ENCODE measurements at places on chromosomes 4 and X.

DNA sequence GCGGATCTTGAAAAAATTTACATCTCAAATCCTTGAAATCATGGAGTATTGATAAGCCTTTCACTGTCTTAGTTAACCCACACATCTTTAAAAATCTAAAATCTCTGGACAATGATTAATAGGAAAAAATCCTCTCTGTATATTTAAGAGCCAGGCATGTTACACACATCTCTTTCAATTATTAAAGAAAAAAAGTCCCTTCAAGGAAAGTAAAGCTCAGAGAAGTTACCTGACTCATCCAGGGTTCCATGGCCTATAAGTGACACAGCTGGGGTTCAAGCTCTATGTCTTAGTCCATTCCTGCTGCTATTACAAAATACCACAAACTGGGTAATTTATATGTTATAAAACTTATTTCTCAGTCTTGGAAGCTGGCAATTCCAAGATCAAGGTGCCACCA lies 14.2 kb upstream of the FGF16 start:
- no peak for DNase-seq

GRCh38 chrX:17017134-17017533 lies 70.7 kb downstream of the REPS2 start:
- DNase-seq: no peak

GRCh38 chrX:154477891-154478477 lies 1.1 kb downstream of the LAGE3 start:
- DNase-seq: no peak

DNA sequence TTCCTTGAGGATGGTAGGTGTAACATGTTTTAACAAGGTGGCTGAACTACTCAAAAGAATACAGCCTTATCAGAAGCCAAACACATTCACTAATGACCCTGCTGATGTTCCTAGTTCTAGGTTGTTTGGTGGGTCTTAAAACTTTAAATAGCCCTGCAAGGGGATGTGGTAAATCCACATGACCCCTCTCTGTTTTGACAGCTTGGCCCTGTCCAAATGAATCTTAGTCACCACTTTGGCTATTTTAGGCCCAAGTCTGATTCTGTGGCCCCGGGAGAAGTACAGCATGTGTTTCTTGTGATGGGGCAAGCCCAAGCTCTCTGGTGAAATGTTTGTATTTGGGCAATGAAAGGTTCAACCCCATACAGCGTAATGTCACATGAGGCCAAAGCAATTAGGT lies 54.5 kb upstream of the GPR34 start:
- DNase-seq: no peak

GRCh38 chr4:150664935-150665334 lies 83.0 kb downstream of the MAB21L2 start:
- no peak for DNase-seq

DNA sequence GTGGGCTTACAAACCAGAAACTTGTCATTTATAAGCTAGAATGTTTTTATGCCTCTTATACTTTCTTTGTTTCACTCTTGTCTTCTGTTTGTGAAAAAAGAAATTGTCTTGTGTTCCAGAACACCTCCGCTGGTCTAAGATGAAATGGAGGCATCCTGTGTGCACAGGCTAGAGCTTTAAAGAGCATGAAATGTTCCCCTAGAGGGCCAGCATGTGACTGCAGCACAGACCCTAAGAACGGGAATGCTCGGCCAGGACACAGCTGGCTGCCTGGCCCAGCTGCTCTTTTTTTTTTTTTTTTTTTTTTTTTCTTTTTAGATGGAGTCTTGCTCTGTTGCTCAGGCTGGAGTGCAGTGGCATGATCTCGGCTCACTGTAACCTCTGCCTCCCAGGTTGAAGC lies 33.6 kb downstream of the SETD7 start:
- no peak for DNase-seq

GRCh38 chrX:21856504-21856903 lies 717 bp downstream of the YY2 start:
- no peak for DNase-seq

GRCh38 chr4:128810331-128810870 lies 901 bp downstream of the JADE1 start:
- peak; percentile 52 for DNase-seq

- DNase-seq: peak; percentile 16
These were observed 1.5 kb downstream of the FHDC1 start for GRCh38 chr4:152937336-152938236.

- no peak for DNase-seq
These were observed 33.3 kb upstream of the DSPP start for GRCh38 chr4:87574996-87575395.

GRCh38 chr4:137960371-137961050 lies 281.6 kb downstream of the SLC7A11 start:
- DNase-seq: no peak

DNA sequence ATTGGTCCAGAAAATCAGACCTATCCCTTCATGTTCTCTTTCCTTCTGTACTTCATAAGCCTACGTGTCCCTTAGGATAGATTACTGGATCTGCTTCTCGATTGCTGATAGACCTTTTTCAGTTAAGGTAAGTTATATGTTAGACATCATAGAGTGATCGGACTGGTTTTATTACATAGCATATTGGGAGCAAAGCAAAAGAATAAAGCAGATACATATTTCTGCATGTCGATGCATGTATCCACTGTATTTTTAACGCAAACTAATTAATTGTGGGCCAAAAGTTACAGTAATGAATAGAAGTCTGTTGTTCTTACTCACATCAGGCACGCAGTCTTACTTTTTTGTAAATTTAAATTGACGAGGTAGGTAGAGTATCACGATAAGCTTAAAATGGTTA lies 106.4 kb downstream of the SLIT2 start:
- no peak for DNase-seq

- no peak for DNase-seq
These were observed 39.1 kb downstream of the ZNF674 start for GRCh38 chrX:46506076-46506475.

GRCh38 chr4:16415751-16416150 lies 189.5 kb upstream of the TAPT1 start:
- DNase-seq: no peak

DNA sequence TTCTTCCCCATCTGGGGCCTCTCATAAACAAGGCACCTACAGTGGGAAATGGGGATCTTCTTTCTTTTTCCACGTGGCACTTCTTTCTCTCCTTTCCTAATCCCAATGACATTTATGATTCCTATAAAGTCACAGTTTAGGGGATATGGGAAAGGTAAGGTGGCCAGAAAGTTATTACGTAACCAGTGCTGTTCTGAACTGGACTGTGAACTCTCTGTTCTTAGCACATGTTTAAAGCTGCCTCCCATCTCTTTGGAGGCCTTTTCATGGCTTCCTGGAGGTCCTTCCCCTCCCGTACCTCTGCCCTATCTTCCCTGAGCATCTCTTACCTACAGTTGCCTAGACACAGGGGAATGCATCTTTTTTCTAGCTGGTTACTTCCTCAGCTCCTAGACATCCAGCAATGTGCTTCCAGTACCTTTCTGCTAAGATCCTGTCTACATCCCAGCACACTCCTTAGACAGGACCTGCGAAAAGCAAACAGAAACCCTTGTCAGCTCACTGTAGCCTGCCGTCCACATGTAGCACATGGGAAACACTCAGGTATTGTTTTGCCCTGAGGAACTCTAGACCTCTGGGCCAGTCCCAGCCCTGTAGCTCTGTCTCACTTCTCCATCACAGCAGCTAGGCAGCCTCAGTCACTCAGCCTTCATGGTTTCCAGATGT lies 195.4 kb downstream of the NWD2 start:
- no peak for DNase-seq

GRCh38 chr4:9904976-9905587 lies 116.2 kb downstream of the SLC2A9 start:
- no peak for DNase-seq
